ENCODE measurements at places on chromosomes 1 and 21.

DNA sequence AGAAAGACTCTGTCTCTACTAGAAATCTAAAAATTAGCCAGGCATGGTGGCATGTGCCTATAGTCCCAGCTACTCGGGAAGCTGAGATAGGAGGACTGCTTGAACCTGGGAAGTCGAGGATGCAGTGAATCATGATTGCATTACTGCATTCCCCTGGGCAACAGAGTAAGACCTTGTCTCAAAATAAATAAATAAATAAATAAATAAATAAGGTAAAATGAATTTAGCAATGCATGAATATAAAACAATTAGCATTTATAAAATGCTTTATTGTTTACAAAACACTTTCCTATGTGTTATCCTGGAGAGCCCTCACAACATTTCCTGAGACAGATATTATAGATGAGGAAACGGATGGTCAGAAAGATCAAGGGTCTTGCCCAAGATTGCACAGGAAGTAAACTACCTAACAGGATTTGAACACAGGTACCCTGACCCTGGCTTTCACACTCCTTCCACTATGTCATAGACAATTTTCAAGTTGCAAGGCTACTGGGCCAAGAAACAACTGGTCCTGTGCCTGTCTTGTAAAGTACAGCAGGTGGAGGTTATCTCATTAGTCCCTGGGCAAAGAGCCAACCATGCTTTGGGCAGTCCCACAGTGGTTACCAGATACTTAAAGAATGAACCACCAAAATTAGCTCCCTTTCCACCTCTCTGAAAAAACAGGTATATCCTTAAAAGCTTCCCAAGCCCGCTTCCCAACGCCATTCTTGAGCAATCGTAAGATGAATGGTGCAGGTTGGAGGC, 15.4 kb upstream of the VSIG8 start:
- DNase-seq: no peak

GRCh38 chr1:211705467-211706091, 30.2 kb upstream of the NEK2 start:
- DNase-seq: no peak

GRCh38 chr1:212440419-212440818, 7.7 kb downstream of the NENF start:
- DNase-seq: no peak

DNA sequence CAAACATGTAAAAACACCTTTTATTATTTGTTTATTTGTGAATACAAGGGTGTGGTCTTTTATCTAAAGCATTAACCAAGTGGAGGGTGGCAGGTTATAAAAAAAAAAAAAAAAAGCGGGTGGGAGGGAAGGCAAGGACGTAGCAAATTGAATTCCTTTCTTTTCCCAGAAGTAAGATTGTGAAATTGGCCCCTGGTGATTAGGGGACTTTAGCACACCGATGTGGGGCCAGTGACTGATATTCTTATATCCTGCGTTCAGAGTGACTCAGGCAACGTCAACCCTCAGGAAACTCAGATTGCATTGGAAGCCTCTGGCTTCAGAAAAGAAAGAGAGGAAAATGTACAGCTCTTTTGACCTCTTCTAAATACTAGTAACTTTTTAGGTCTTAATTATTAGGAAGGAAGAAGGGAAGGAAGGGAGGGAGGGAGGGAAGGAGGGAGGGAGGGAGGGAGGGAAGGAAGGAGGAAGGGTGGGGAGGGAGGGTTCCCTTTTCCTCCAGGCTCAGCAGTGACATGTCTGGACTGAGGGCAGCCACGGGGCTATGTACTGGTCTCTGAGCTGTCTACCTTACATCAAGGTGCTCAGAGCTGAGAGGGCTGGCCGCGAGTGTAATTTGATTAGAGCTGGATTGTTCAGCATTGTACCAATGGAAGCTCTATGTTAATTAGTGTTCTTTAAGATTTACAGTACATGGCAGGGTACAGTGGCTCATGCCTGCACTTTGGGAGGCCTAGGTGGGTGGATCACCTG, 30.2 kb downstream of the EVA1C start:
- DNase-seq: no peak

GRCh38 chr1:245481261-245481660, 326.5 kb downstream of the KIF26B start:
- no peak for DNase-seq

DNA sequence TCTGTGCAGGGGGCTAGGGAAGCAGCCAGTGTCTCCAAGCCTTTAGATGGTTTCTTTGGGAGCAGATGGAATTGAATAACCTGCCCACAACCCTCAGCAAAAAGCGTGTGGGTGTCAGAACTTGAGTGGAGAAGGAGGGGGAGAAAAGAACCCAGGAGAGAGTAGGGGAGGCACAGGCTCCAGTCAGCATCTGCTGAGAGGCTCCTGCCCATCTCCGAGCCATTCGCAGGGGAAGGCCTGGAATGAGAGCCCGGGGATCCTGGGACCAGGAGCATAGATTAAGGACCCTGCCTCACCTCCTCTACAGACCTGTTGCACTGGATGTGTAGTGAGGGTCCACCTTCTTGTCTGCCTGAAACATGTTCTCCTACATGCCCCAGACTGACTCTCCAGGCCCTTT, 16.3 kb downstream of the TMEM81 start:
- DNase-seq: no peak

- no peak for DNase-seq
Observed at GRCh38 chr1:202074985-202075384, 47.7 kb upstream of the GPR37L1 start.

- peak; percentile 51 for DNase-seq
Observed at GRCh38 chr1:86429835-86430234, 5.9 kb downstream of the CLCA2 start.

- peak; percentile 9 for DNase-seq
Observed at GRCh38 chr1:8089535-8090228, 63.6 kb upstream of the ERRFI1 start.

DNA sequence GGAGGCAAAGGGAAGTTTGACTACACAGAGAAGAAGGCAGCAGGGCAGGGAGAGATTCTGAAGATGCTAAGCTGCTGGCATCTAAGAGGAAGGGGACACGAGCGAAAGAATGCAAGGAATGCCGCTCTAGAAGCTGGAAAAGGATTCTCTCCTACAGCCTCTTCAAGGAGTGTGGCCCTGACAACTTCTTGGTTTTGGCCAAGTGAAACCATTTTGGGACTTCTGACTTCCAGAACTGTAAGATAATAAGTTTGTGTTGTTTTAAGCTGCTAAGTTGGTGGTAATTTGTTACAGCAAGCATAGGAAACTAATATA, 28.5 kb downstream of the MGST3 start:
- no peak for DNase-seq

DNA sequence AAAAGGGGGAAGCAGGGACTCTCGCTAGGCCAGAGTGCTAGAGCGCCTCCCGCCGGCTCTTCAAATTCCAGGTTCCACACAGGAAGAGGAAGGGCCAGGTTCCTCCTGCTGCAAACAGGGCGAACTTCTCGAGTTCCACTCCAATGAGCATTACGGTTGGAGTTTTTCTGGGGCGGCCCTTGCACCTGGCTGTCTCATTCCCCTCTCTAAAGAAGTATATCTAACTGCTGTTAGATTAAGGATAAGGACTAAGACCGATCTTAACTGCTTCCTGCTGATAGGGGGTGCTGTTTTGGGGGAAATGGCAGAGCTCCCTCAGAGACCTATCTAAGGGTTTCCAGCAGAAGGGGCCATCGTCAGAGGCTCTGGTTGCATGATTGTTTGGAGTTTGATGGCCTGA, 138.0 kb downstream of the RABGAP1L start:
- no peak for DNase-seq

GRCh38 chr1:12184008-12184681, 17.4 kb downstream of the TNFRSF1B start:
- peak; percentile 79 for DNase-seq

GRCh38 chr1:228147768-228148167, 2.0 kb upstream of the GJC2 start:
- DNase-seq: no peak

DNA sequence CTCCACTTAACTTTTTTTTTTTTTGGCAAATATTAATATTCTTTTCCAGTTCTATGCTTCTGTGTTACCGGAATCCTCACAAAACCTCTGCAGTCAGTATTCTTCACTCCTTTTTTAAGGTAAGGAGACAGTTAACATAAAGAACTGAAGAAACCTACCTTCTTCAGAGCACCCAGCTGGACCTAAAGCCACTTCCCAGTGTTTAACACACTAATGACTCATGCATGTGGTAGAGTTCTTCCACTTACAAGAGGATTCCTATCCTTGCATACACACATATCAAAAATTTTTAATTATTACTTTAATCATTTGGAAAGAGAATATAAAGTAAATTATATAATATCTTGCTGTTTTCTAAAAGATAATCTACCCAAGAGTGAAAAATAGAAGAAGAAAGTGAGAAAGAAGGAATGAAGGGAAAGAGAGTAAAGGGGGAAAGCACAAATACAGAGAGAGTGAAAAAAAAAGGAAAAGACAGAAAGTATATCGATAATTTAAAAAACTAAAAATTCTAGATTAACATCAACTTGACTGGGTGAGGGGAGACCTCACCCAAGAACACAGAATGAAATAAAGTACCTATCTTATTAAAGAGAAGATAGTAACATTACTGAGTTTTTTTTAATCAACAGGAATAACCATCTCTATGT, 54.9 kb downstream of the ENAH start:
- DNase-seq: no peak

DNA sequence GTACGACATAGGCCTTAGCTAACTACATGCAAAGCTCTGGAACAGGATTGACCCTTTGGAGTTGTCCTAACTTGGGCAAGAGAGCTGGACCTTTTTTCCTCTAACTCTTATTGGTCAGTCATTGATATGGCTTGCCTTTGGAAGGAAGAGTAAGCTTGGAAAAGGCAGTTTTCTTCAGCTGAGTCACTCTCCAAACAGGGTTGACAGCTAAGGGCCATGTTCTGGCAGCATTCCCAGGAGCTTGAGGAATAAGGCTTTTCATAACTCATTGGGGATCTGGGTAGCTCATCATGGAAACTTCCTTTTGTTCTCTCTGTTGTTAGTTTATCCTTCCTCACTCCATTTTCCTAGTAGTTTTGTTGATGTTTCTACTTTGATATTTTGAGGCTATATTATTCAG, 14.5 kb upstream of the ERRFI1 start:
- DNase-seq: no peak

DNA sequence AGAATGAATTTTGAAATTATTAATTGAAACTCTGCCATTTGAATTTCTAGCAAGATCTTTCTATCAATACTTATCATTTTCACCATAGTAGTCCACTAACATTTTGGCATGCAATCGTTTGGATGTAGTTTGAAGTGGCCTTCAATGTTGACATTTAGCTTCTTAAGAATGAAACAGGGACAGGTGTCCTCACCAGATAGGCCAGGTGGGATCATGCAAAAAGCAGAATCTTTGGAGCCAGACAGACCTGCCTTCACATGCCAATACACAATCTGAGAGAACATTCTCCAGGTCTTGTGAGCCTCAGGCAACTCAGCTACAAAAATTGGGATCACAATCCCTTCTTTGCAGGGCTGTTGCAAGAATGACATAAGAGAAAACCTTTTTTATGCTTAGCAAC, 18.3 kb upstream of the HSPA13 start:
- DNase-seq: no peak

GRCh38 chr1:177780096-177780700, 189.7 kb downstream of the SEC16B start:
- DNase-seq: peak; percentile 78

GRCh38 chr1:33433509-33434362, 2.8 kb upstream of the PHC2 start:
- peak; percentile 53 for DNase-seq

DNA sequence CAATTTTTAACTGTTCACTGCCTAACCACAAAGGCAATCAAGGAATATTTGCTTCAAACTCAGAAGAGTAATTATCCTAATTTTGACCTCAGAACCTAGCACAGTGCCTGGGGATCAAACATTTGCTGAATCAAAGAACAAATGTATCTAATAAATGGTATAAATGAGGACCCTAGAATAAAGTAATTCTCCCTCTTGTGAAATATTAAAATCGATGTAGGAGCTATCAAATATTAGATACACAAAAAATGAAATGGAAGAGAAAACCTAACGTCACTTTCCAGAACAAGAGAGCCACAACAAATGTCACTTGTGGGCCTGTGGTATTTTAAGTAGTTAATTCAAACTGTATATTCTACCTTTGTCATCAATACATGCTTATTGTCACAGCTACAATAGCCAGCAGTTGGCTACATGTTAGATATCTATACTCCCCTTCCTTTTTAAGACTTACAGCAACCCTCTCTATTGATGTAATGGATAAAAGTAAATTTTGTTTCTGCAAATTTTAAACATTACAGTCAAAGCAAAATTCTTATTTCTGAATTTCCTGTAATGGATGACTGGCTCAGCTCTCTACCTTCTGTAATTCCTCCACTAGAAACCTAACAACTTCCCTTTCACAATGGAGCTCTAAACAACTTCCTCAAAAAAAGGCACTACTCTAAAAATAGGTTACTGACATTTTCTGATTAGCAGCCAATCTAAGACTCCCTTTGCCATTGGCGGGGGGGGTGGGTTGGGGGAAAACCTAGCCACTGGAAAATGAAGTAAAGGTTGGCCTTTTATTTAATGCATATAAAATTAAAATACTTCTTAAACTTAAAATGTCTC, 37.6 kb downstream of the PUM1 start:
- peak; percentile 28 for DNase-seq

- no peak for DNase-seq
Observed at GRCh38 chr1:150111670-150112069, 38.0 kb upstream of the PLEKHO1 start.

DNA sequence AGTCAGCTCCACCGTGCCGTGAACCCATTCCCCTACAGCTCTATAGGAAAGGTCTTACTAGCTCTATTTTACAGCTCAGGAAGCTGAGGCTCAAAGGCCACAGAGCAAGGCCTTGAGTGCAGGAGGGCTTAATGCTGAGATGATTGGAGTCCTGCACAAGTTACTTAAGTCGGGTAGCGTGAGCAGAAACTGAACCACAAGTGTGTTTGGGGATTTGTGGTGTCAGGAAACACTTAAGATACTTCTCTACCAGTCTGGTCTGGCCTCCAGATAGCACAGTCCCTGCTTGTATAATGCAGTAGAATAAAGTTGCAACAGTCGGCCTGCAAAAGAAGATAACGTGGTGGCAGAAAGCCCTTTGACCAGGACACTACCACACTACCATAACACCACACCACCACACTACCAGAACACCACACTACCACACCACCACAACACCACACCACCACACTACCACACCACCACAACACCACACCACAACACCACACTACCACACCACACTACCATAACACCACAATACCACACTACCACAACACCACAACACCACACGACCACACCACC, 118.1 kb downstream of the SPSB1 start:
- no peak for DNase-seq

DNA sequence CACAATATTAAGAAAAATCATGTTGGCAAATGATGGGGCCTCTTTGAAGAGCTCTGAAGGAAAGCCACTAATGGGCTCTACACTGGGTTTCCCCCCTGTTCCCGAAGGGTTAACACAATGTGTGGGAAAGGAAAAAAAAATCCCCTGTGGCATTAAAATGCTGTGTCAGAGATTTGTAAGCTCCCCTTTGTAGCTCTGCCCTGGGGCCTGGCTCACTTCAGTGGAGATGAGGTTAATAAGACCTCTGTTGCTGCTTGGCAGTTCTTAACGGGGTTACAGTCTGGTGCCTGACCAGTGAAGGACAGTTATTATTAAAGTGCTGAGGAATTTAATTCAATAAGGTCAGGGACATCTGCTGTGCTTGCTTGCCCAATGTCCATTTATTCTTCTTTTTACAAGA, 129.7 kb upstream of the UBE2U start:
- DNase-seq: peak; percentile 15

GRCh38 chr1:181040284-181040865, 6.6 kb downstream of the MR1 start:
- DNase-seq: no peak

Measured in Ammon's horn (tissue), 1 donor.